Kidney tubule cell (primary cell): ENCODE measurements at places on chromosomes 7 and 10.
A peak's percentile ranks its signal among the peaks of the same experiment; 100 is the strongest.

GRCh38 chr10:59704630-59705029, 5.0 kb downstream of the SLC16A9 start:
- no peak for DNase-seq

DNA sequence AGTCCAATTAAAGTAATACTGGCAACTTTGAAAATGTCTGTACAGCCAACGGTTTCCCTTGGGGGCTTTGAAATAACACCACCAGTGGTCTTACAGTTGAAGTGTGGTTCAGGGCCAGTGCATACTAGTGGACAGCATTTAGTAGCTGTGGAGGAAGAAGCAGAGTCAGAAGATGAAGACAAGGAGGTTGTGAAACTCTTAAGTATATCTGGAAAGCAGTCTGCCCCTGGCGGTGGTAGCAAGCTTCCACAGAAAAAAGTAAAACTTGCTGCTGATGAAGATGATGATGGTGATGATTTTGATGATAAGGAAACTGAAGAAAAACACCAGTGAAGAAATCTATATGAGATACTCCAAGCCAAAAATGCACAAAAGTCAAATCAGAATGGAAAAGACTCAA, 72.2 kb downstream of the ZNF783 start:
- DNase-seq, result no peak

DNA sequence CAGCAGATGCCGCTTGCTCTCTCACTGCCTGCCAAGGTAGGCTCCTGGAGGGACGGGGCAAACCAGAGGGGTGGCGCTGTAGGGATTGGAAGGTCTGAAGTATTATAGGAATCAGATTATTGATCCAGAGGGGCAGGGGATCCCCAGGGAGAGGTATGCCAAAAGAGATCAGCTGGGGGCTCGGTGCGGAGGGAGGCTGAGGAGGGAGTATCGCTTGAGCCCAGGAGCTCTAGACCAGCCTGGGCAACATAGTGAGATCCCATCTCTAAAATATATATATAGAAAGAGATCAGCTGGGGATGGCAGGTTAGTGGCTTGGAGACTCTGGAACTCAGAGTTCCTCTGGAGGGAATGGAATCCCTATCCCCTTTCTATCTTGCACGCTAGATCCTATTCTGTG, 7.0 kb upstream of the PCOLCE start:
- no peak for DNase-seq

DNA sequence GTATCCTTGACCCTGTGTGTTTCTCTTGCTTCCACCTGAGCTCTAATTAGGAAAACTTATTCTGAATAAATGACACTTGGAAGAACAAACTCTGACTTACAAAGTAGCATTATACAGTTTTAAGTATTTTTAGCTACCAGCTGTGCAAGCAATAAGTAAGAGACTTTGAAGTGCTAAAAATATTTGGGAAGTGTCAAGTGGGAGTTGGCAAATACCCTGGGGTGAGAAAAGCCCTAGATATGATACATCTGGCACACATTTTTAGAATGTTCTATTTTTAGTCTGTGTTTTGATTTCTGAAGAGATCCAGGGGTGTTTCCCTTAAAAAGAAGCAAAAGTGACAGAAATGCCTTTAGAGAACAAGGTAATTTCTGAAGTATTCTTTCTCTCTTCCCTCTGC, 132.7 kb upstream of the TEX47 start:
- no peak for DNase-seq

- peak; percentile 70 for DNase-seq
Measured at GRCh38 chr10:92567952-92568600, 5.8 kb downstream of the IDE start.

DNA sequence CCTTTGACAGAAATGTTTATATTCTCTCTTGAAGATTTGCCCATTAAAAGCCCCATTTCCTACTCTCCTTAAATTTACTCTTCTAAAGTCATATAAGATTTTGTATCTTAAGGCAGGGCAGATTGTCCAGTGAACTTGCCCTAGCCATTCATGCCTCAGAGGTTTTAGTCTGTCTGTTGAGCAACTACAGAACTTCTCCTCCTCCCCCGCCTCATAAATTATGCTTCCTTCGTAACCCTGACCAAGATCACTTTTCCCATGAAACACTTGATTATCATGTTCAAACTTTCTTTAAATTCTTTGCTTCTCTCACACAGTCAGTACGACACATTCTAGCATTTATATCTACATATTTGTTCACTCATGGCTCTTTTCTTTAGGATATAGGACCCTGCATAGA, 621.3 kb downstream of the ANKRD7 start:
- no peak for DNase-seq

GRCh38 chr10:103587073-103587472, 93.6 kb downstream of the NEURL1 start:
- no peak for DNase-seq
